Stimulated activated CD4-positive, alpha-beta T cell treated with anti-CD3 and anti-CD28 coated beads, Interleukin-12 subunit alpha, Interleukin-12 subunit beta, amount 100 ng/mL, for 48 hours (primary cell): ENCODE measurements at places on chromosomes 2 and 18.

DNA sequence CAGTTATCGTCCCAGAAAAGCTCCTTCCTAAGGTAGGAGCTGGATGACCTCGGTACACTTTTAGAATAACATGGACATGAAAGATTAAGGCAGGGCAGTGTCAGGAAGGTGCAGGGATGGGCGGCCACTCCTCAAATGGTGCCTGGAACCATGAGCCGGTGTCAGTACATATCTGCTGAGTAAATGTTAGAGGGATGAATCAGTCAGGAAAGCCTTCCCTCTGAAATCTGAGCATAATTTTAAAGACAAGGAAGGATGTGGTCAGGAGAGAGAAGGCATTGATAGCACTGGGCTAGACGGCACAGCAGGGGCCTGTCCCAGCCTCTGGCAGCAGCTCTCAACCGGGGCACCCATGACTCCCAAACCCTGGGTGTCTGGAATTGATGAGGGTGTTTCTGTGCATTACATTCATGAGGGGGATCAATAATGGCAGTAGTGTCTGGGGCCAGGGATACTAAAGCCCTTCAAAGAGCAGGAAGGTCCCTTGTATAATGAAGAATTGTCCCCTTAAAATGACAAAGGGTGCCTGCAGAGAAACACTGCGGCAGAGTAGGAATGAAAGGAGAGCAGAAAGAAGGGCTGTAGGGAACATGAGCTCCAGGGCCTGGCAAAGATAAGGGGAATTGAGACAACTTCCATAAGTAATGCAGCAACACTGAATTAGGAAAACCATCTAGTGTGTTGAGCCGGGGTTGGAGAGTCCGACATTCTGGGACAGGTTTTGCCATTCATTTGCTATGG is 162.3 kb upstream of the REV1 start:
- DNase-seq, result no peak

GRCh38 chr2:167544602-167545001 is 656.3 kb downstream of the XIRP2 start:
- DNase-seq, result no peak

GRCh38 chr18:5251117-5251516 is 44.4 kb downstream of the ZBTB14 start:
- no peak for DNase-seq

GRCh38 chr2:237060534-237061312 is 25.0 kb upstream of the COPS8 start:
- DNase-seq, result no peak

GRCh38 chr2:1231466-1232063 is 181.7 kb upstream of the TPO start:
- no peak for DNase-seq
